ENCODE measurements at places on chromosomes 1 and 21. TPM values are rescaled to one million over a fixed set of nuclear protein-coding genes. Genes with fewer than 3 reads are reported as not detected.

Gene DYNLT5
- 0.65 TPM for total RNA-seq

Gene INTS11
- 50.6 TPM for total RNA-seq

Gene TNNT2
- under 0.01 TPM for total RNA-seq

Gene NUP133
- total RNA-seq = 34.7 TPM

Gene LYPD8
- total RNA-seq = not detected

Gene NTNG1
- 6.4 TPM for total RNA-seq

Gene SCP2
- 137 TPM for total RNA-seq

Gene ECM1
- 72.5 TPM for total RNA-seq

Gene PLCH2
- 0.53 TPM for total RNA-seq

Gene CHIA
- not detected for total RNA-seq

Gene RIMS3
- total RNA-seq = 0.86 TPM

Gene CCDC181
- total RNA-seq = 0.85 TPM

Gene COL8A2
- 13.8 TPM for total RNA-seq

Gene PHTF1
- 34.4 TPM for total RNA-seq

Gene ALPL
- 0.36 TPM for total RNA-seq

Gene SPRR4
- not detected for total RNA-seq

Gene PEF1
- total RNA-seq = 100 TPM

Gene ANKRD65
- 0.39 TPM for total RNA-seq

Gene AGO3
- 39.5 TPM for total RNA-seq

Gene NBPF6
- total RNA-seq = 0.10 TPM

Gene OR2T11
- not detected for total RNA-seq

Gene CD101
- total RNA-seq = 0.59 TPM

Gene CTSS
- total RNA-seq = 3.2 TPM

Gene APP
- total RNA-seq = 940 TPM

All from smooth muscle cell of the pulmonary artery (primary cell).